GM12878 (cell line): ENCODE measurements at places on chromosomes 4 and X. TPM values are rescaled to one million over a fixed set of nuclear protein-coding genes. Genes with fewer than 3 reads are reported as not detected.

The ASIC5 gene
- polyA plus RNA-seq: not detected in 2 replicates

The PRKG2 gene
- not detected in 2 replicates for polyA plus RNA-seq

The CT45A5 gene
- not detected in 2 replicates for polyA plus RNA-seq

The NCAPG gene
- polyA plus RNA-seq: 93.9 and 101 TPM in 2 replicates

The XAGE1A gene
- polyA plus RNA-seq: not detected in 2 replicates

The ANKRD17 gene
- polyA plus RNA-seq: 27.6 and 30.2 TPM in 2 replicates

The GPR119 gene
- not detected in 2 replicates for polyA plus RNA-seq

The REST gene
- 32.4 and 33.6 TPM in 2 replicates for polyA plus RNA-seq

The STATH gene
- polyA plus RNA-seq: not detected in 2 replicates

The MTTP gene
- polyA plus RNA-seq: 0.31 TPM in 1 of 2 replicates, not detected in the other

The RHOXF1 gene
- polyA plus RNA-seq: not detected in 2 replicates

The GAGE2A gene
- not detected in 2 replicates for polyA plus RNA-seq

The SMR3A gene
- polyA plus RNA-seq: not detected in 2 replicates

The ADRA2C gene
- polyA plus RNA-seq: not detected in 2 replicates

The RAB39B gene
- polyA plus RNA-seq: 7.2 and 8.2 TPM in 2 replicates

The OCIAD2 gene
- polyA plus RNA-seq: 124 and 140 TPM in 2 replicates

The CSN1S1 gene
- not detected in 2 replicates for polyA plus RNA-seq

The WFS1 gene
- 3.9 and 4.7 TPM in 2 replicates for polyA plus RNA-seq

The NSUN7 gene
- 0.11 and 0.15 TPM in 2 replicates for polyA plus RNA-seq

The ARHGEF9 gene
- 15.1 and 16.2 TPM in 2 replicates for polyA plus RNA-seq

The GLRA2 gene
- not detected in 2 replicates for polyA plus RNA-seq

The OPHN1 gene
- polyA plus RNA-seq: 0.03 TPM in 1 of 2 replicates, not detected in the other

The WDR44 gene
- polyA plus RNA-seq: 11.5 and 12.2 TPM in 2 replicates

The SLIT2 gene
- polyA plus RNA-seq: not detected in 2 replicates

The IRS4 gene
- not detected in 2 replicates for polyA plus RNA-seq

The SLC7A11 gene
- 1.8 and 2.2 TPM in 2 replicates for polyA plus RNA-seq

The PGAM4 gene
- polyA plus RNA-seq: 0.46 TPM in 1 of 2 replicates, not detected in the other
